ENCODE measurements at places on chromosomes 1 and 21.

DNA sequence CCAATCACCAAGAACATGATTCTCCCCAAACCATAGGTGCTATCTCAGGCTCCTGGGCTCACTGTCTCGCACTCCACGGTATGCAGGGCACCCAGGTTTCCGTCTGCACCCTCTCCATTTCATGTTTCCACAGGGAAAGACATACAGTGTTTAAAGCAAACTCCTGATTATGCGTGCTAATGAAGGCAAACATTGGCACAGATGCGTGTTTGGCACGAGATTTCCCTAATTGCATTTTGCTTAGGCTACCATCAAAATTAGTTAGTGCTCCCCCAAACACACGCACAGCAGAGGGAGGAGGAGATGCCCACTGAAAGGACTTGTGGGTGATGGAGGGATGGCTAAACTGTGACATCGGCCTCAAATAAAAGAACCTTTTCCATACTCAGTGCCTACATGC is 32.2 kb upstream of the TIAM1 start:
- no peak for DNase-seq

GRCh38 chr1:7656557-7657215 is 114.4 kb upstream of the VAMP3 start:
- no peak for DNase-seq

DNA sequence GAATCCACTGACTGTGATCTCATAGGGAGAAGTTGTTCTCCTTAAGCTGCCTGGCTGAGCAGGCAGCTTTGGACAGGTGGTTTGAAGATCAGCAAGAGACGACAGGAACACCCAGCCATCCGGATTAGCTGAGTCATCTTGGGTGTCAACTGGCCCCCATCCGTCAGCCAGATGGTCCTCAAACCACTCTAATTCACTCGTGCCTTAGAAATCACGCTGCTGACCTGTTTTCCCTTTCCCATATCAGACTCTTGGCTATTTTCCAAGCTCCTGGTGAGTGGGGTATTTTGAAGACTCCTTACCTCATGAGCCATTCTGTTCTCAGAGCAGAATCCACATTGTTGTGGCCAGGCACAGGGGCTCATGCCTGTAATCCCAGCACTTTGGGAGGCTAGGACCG is 149.1 kb upstream of the L1TD1 start:
- no peak for DNase-seq

DNA sequence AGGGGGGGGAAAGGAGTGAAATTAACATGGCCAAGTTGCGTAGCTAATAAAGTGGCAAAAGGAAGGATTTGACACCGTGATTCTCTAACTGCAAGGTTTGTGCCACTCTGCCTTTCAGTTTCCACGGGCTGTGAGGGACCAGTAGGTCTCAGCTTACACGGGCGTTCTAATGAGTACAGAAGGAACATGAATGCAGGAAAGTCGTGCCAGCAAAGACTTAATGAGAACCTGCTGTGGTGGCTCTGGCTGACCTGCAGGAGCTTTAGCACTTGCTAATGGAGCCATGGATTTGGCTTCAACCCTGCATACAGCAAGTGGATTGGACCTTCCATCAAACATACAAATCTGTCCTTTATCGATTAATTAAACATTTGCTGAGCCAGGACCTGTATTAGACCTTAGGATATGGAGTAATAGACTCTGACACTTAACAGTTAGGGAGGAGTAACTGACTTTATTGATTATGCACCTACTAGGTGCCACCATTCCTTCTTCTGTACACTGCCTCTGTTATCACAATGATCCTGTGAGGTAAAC is 15.1 kb upstream of the PITHD1 start:
- no peak for DNase-seq

DNA sequence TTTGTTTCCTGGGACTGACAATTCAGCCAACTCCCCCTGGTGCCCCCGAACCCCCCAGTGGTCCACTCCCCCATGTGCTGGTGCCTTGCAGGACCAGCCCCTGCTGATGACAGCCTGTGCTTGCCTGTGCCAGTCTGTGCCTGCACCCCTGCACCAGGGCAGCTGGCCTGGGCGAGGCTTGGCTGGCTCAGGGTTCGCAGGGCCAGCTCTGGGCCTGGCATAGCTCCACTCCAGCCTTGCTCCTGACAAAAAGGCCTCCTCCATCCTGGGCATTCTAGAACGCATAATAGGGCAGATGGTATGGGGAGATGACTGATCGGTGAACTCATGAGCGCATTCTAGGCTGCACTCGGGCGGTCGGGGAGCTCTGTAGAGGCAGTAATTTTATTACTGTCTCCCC is 5.4 kb downstream of the CNTN2 start:
- DNase-seq, result no peak
